ENCODE measurements at places on chromosomes 13 and 19.

DNA sequence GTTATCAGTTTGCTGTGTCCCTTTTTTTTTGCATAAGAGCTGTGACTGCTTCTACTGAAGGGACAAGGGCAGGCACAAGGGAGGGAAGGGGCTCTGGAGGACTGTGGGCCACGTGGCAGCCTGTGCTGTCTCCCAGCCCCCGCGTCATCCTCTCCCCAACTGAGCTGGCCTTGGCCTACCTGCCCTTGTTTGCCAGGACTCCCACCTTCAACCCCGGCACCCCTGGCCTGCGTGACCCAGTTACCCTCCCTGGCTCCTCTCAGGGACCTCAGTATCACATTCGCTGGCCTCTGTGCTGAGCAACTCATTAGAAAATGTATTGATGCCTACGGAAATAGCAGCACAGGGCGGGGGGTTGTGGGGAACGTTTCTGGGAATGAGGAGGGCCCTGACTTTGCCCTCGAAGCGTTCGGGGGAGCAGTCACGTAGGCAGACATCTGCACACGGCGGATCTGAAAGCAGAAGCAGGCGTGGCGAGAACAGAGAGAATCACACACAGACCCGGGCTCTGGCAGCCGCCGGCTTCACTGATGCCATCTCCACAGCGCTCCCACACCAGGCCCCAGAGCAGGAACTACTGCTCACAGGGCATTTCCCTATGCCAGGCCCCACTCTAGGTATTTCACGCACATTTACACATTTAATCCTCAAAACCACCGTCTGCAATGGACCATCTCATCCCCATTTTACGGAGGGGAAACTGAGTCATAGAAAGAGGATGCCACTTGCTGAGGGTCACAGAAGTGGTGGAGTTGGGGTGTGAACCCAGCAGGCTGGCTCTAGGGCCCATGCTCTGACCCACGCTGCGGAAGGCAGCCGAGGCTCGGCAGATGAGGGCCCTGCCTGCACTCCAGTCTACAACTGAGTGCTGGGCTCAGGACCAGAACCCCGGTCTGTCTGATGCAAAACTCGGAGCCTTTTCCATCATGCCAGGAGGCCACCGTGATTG is 5.7 kb upstream of the ATF5 start:
- no peak for DNase-seq

GRCh38 chr13:111503376-111503775 is 182.9 kb downstream of the TEX29 start:
- no peak for DNase-seq

GRCh38 chr13:84237143-84237542 is 354.9 kb upstream of the SLITRK1 start:
- no peak for DNase-seq

DNA sequence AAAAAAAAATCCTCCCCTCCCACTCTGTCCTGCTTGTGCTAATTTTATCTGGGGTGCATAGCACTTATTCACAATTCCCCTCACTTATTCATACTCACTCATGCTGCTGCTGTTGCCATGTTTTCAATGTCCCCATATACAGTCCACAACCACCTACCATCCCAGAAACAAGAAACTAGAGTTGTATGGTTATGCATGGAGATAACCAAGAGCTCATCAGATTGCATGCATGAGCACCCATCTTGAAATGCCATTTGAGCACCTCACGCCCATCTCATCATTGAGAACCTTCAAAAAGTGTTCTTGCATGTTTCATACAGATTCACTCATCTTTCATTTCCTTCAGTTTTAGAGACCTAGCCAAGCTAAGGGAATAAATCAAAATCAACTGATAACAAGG is 15.1 kb upstream of the N4BP2L2 start:
- no peak for DNase-seq

- no peak for DNase-seq
Observed at GRCh38 chr19:18099623-18099995, 2.0 kb downstream of the MAST3 start.
